Non-pigmented ciliary epithelial cell (primary cell): ENCODE measurements at places on chromosomes 11 and 22.

GRCh38 chr11:67571443-67571842 lies 12.2 kb upstream of the GSTP1 start:
- DNase-seq: no peak

DNA sequence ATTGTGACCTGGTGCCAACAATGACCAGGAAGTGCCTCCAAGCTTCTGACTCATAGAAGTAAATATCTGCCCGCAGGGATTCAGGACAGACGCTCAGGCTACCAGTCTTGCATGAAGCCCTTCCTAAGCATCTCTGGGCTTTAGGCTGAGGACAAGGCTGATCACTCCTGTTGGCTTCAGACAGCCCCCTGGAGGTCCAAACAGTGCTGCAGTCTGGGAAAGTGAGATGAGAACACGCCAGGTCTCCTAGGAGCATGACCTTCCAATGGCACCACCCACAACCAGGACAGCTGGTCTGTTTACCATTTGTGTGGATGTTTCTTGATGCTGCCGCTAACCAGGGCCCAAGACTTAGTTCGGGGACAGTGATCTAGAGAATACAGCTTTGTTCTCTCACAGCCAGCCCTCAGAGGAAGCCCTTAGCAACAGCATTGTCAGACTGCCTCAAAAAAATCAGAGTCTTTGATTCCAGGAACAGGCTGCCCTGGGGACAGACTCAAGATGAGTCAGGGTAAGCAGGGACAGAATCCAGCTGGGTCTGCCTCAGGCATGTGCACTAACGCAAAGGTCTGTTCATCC lies 111.2 kb downstream of the ZNF280B start:
- no peak for DNase-seq

GRCh38 chr22:42070517-42071422 lies at the start of gene NAGA:
Gene NAGA, minus strand, starts transcription at chr22:42070812. Its CDS starts 515 bp downstream, at chr22:42070297.
- DNase-seq: peak; percentile 88

DNA sequence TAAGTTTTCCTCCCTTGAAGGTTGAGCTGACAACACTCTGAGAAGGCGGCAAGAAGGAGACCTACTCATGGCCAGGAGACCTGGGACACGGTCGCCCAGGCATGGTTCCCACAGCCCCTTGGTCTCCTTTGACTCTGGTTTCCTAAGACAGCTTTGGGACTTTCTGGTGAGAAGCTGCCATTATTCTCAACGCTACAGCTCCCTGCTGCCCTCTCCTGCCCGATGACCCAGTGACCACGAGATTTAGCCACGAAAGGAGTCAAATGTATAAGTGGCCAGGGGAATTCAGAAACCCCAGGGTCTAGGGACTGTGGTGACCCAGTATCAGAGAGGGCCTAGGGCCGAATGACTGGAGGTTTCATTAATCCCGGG lies 699 bp upstream of the SDF2L1 start:
- no peak for DNase-seq

DNA sequence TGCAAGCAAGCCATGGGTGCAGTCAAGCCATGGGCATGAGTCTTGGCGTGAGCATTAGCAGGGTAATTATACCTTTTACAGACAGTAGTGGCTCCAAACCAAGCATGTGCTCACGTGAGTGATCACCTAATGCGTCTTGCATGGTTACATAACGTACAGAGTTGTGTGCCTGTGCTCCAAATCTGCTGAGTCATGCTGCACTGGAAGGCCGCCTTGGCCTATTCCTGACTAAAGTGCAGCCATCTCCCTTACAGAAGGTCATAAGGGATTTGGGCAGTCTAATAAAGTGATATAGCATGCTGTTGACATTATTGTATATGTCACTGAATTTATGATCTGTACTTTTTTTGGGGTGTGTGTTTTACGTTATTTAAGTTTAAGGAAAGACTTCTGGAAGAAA lies 102.4 kb downstream of the ARHGAP42 start:
- no peak for DNase-seq

DNA sequence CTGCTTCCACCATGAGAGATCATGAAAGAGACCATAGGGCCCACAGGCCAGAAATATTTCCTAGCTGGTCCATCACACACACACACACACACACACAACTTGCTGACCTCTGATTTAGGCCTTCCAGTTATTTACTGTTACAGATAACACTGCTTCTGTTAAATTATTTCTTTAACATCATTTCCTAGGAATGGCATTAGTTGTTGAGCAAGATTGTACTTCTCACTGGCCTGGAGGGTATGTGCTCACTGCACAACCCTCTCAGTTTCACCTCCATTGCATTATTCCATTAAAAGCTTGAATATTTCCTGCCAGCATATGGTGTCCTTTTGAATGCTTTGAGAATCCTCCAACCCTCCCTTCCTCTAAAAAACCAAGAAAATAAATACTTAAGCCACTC lies 104.4 kb downstream of the MICAL2 start:
- no peak for DNase-seq

- DNase-seq: no peak
Observed at GRCh38 chr11:76436020-76436419, 8.8 kb upstream of the EMSY start.

DNA sequence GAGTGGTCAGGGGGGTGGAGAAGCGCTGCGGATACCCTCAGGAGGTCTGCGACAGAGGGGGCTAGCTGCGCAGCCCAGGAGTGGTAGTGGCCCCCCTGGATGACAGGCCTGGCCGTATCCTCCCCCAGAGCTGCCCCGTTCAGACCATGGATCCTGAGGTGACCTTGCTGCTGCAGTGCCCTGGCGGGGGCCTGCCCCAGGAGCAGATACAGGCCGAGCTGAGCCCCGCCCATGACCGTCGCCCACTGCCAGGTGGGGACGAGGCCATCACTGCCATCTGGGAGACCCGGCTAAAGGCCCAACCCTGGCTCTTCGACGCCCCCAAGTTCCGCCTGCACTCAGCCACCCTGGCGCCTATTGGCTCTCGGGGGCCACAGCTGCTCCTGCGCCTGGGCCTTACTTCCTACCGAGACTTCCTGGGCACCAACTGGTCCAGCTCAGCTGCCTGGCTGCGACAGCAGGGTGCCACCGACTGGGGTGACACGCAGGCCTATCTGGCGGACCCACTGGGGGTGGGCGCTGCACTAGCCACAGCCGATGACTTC lies 505 bp downstream of the NUDT22 start:
- DNase-seq: no peak

- no peak for DNase-seq
Observed at GRCh38 chr11:32109592-32109991, 18.7 kb downstream of the RCN1 start.

DNA sequence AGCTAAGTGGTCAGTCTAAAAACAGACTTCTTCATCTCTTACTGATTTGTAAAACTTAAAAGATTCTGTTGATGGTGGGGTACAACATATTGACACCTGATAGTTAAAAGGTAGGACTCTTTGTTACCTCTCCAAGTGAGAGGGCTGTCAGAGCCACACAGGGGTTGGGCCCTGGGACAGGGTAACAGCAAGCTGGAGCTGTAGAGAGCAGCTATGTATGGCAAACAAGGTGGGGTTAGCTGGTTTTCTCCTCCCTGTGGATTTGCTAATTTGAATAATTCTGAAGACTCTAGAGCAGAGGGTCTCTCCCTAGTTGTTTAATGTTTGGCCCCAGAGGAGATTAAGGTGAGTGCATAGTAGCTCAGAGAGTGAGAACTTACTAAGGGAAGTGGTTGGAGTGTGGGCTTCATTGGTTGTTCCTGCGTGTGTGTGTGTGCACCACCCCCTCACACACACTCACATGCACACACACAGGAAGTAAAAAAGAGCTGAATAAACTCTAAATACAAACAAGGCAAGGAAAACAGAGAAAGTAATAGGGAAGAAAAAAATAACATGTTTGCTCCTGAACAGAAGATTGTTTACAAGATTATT lies 9.2 kb upstream of the GAS2 start:
- DNase-seq: no peak

- no peak for DNase-seq
Observed at GRCh38 chr11:45436118-45436517, 150.0 kb upstream of the SYT13 start.

DNA sequence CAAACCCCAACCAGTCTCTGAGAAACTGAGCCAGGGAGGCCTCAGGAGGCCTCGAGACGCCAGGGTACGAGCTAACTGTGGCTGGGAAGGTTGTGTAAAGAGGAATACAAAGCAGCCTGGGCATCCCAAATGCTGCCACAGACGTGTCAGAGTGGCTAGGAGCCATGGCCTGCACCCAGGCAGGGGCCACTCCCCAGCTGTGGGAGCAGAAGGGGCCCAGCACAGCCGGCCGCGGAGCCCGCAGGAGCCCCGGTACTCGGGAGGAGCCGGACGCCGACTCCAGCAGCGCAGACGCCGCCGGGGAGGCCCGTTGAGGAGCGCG lies 349.8 kb upstream of the B3GAT1 start:
- no peak for DNase-seq

DNA sequence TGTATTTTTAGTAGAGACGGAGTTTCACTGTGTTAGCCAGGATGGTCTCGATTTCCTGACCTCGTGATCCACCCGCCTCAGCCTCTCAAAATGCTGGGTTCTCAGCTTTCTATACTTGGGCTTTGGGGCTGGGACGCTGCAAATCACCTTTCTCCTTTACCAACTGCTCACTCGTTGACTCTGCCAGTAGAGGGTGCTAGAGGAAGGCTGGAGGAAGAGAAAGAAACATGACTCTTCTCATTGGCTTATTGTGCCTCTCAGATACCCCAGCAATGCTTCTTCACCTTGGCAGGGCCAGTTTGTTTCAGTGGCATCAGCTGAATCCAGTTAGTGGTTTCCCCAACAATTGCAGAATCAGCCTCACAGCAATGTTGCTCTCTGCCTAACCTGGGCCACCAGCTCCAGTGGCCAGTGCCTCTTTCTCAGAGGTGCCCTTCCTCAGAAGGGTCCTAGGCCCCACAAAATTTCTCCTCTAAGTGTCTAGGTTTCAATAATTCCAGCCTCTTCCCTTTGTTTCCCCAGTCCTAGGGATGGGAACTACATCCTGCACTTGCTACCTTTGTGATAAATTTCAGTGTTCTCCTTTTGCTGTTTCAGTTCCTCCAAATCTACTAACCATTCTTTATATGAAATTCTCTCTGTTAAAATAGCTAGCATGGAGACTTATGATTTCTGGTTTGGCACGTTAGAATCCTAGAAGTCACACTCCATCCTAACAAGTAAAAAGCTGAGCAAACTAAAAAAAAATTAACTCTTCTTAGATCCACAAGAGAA lies 71.5 kb upstream of the VSTM5 start:
- DNase-seq: no peak

GRCh38 chr22:49372530-49373288 lies 455.0 kb downstream of the BRD1 start:
- no peak for DNase-seq

DNA sequence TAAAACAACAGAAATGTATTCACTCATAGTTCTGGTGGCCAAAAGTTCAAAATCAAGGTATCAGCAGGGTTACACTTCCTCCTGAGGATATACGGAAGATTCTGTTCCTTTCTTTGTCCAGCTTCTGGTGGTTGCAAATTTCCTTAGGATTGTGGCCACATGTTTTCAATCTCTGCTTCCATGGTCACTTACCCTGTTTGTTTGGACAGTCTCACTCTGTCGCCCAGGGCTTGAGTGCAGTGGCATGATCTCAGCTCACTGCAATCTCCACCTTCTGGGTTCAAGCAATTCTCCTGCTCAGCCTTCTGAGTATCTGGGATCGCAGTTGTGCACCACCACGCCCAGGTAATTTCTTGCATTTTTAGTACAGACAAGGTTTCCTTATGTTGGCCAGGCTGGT lies 534.3 kb downstream of the KCNA4 start:
- DNase-seq: no peak

DNA sequence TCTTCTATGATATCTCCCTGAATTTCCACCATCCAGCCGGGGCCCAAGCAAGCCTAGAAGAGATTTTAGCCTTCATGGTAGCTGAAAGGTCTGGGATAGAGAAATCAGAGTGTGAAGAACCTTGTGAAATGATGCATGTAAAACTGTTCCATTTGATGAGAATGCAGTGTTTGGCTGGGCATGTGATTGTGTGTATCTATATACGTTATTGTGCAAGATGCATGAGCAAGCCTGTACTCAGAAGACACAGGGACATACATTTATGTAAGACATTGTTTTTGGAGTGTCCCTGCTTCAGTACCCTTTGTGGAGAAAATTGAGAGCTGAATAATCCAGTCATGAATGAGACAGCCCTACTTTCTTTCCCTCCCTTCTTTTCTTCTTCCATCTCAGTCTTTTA lies 15.2 kb upstream of the OR52K2 start:
- DNase-seq: no peak

GRCh38 chr22:23064381-23065068 lies 5.8 kb upstream of the GNAZ start:
- no peak for DNase-seq

- DNase-seq: no peak
Observed at GRCh38 chr11:8062781-8063257, 18.2 kb upstream of the TUB start.

DNA sequence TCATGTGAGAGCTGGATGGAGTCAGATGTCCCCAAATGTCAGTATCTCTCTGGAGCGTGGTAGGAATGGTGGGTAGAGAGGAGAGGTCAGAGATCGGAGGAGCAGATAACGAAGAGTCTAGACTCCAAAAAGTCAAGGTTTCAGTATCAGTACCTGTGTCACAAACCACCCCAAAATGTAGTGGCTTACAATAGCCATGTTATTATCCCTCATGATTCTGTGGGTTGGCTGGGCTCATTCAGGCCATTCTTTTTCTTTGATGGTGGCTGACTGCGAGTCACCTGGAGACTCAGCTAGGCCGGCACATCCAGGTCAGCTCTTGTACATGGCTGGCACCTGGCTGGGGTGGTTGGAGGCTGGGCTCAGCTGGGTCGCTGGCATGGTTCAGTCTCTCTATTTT lies 7.3 kb upstream of the SSTR3 start:
- DNase-seq: no peak

DNA sequence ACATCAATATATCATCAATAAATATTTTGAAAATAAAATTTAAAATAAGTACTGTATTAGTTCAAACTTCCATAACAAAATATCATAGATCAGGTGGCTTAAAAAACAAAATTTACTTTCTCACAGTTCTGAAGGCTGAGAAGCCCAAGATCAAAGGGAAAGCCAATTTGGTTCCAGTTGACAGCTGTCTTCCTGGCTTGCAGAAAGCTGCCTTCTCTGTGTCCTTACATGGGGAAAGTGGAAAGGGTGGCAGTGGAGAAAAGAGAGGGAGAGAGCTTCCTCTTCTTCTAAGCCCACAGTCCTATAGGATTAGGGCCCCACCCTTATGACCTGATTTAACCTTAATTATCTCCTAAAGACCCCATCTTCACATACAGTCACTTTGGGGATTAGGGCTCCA lies 51.2 kb upstream of the MYOD1 start:
- no peak for DNase-seq

DNA sequence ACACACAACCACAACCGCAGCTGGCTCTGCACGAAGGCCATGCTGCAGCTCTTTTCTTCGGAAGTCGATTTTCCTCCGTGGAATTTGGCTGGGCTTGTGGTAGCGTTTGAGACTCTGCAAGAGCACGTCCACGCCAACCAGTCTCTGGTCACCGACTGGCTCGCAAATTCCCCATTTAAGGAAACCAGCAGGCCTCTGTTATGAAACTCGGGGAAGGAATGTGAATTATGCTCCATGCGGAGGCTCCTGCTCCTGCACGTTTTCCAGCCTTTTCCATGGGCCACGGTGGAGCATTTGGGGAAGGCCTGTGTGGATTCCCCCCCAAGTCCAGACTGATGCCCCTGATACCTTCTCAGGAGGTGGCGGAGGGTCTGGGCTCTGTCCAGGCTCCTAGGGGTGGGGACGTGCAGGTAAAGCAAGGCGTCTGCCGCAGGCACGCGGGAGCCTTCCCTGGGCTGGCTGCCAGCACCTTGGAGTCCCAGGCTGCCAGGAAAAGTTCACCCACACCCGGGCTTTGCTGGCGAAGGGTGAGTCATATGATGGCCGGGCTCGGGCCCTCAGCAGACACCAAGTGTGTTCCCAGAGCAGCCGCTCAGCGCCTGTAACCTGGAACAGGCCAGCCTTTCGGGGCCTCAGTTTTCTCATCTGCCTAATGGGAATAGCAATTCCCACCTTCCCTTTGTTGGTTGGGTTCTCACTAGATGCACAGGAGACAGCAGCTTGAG lies 41.9 kb downstream of the LRP5 start:
- DNase-seq: peak; percentile 59
